ENCODE measurements at places on chromosomes 2 and 18.

GRCh38 chr2:121338281-121338680 lies 53.3 kb upstream of the TFCP2L1 start:
- no peak for DNase-seq

- DNase-seq = no peak
Observed at GRCh38 chr18:23340661-23341060, 112.4 kb upstream of the RIOK3 start.

DNA sequence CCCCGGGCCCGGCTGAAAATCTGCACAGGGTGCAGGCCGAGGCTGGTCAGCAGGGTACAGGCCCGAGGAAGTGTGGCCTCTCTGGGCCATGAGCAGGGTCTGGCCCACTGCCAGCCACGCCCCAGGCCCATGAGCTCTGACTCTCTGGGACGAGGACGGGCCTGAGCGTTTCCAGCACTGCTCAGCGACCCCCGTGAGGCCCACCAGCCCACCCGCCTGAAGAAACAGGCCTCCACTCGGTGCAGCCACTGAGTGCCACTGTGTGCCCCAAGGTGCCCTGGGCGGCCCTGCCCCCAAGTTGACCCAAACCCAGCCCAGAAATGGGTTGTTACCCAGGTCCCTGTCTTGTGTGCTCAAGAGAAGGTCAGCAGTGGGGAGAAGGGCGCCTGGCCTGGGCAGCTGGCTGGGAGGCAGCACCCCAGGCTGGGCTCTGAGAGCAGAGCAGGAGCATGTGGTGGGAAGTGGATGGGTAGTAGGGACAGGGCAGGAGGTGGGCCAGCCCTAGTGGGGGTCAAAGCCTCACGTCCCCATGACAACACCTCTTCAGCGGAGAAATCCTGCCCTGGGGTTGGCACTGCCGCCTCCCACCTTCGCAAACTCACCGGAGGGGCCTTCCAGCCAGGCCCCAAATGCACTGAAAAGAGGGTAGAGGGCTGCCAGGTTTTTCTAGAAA lies 2.1 kb upstream of the SNED1 start:
- DNase-seq = no peak

DNA sequence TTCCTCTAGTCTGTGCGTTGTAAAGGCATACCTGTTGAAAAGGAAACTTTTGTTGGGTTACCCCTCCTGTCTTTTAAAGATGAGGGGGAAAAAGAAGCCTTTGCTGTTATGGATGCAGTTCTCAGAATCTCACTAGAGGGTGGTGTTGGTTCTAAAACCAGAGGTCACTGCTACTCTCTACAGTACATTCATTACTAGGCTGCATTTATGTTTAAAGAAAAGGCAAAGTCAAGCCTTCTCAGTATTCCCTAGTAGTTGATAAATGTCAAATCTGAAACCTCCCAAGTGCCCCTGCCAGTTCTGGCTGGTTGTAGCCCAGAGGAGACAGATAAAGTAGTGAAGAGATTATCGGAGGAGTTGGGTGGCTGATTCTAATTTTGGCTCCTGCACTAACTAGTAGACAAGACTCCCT lies 1.4 kb upstream of the PLCL1 start:
- DNase-seq = peak; percentile 47

DNA sequence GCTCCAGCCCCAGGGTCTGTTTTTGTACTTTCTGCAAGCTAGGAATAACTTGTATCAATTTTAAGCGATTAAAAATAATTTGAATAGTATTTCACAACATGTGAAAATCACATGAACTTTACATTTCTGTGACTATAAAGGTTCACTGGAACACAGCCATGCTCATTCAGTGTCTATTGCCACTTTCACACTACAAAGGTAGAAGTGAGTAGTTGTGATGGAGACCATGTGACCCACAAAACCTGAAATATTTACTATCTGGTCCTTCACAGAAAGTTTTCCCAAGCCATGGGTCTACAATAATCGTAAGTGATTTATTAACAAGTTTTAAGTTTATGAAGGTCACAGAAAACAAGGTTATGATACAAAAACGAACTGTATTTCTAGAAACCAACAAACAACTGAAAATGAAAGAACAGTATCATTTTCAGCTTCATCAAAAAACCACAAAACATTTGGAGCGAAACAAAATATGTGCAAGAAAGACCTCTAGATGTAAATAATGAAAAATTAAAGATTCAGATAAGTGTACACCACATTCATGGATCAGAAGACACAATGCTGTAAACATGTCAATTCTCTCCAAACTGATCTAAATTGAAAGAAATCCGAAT lies 68.9 kb upstream of the DNER start:
- DNase-seq = no peak

DNA sequence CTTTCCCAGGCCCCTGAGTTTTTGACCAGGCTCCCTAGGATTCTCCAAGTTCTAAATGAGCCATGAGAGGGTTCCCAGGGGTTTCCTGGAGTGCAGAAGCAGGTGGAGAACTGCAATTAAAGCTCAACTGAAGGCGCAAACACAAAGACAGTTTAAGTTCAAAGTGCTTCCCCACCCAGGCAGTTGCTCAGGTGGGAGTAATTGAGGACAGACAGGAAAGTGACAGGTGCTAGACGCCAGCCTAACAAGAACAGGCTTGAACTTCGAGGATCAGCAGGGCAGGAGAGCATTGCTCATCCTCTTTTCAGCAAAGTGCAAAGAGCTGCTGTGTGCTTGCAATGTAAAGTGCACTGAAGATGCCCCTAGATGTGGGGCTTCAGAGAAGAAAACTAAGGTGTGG lies 77.2 kb upstream of the ST8SIA3 start:
- DNase-seq = no peak
